ENCODE measurements at places on chromosomes 11 and 22. TPM values are rescaled to one million over a fixed set of nuclear protein-coding genes. Genes with fewer than 3 reads are reported as not detected.

- DNase-seq = no peak
Measured at GRCh38 chr11:16846305-16846704, 107.9 kb downstream of the C11orf58 start.

- no peak for DNase-seq
Measured at GRCh38 chr11:112525270-112525669, 264.6 kb upstream of the PLET1 start.

- no peak for DNase-seq
Measured at GRCh38 chr11:35063488-35063931, 75.5 kb upstream of the CD44 start.

DNA sequence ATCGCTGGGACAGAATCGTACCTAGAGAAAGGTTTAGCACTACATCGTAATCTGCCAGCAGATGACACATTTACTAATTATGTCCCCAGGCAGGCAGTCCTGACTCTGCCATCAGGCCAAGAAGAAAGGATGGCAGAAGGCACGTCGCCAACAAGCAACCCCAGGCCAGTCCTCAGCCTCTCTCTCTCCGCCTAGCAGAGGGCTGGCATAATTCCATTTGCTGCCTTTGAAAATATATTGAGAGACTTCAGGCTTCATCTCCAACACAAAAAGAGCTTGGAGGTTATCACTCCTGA lies 1517.0 kb downstream of the TBC1D22A start:
- DNase-seq = no peak

GRCh38 chr11:97202613-97203292 lies 812.9 kb downstream of the JRKL start:
- DNase-seq = no peak

The OPCML gene
- total RNA-seq = 4.5 TPM

The NLRP14 gene
- total RNA-seq = 0.53 TPM
